ENCODE measurements at places on chromosomes 3 and 15. TPM values are rescaled to one million over a fixed set of nuclear protein-coding genes. Genes with fewer than 3 reads are reported as not detected.

Gene CAMKV
- total RNA-seq = 0.58 TPM

Gene GJD2
- not detected for total RNA-seq

Gene PRKCD
- total RNA-seq = 18.7 TPM

DNA sequence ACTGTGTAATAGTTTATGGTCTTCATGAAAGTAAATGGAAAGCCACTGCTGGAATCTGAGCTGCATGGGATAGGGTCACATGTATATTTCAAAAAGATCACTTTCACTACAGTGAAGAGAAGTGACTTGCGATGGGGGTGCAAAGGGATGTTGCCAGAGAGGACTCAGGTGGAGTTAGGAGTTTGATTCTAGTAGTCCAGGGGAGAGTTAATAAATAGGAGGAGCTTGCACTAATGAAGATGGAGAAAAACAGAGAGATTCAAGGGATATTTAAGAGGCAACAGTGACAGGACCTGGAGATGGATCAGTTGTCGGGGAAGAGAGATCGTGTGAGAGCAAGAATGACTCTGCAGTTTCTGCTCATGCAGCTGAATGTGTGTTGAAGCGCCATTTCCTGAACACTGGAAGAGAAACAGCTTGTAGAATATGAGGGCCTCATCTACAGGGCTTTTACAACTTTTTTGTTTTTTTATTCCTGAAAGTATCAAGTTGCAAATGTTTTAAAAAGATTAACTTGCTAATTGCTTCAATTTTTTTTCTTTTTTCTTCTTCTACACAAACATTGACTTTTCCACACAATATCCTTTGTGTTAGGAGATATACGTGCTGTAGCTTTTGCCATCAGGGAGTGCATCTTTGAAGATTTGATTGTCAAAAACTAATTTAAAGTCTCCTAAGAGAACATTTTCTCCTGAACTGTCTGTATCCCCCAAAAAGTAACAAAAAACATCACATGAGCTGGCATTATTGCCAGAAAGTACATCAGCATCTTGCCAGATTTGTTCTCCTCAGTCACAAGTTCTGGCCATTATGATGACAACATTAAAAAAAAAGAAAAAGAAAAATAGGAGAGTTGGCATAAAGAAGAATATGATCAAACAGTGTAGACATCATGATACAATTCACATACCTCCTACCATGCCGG lies 37.5 kb downstream of the SETMAR start:
- DNase-seq = no peak
- H3K27ac ChIP-seq = no peak overlapping the region
- no peaks in the 10 kb centered on the region for H3K36me3 ChIP-seq
- no peaks in the 10 kb centered on the region for H3K4me1 ChIP-seq
- H3K27me3 ChIP-seq = no peaks in the 10 kb centered on the region
- no peak overlapping the region for H3K4me3 ChIP-seq

- no peak for DNase-seq
- H3K4me1 ChIP-seq = peaks cover 4% of the 10 kb centered on the region
- H3K36me3 ChIP-seq = no peaks in the 10 kb centered on the region
- no peak overlapping the region for H3K27ac ChIP-seq
Observed at GRCh38 chr3:16923112-16923511, 38.4 kb downstream of the PLCL2 start.

Gene PAQR9
- total RNA-seq = 0.12 TPM

- no peak overlapping the region for H3K27ac ChIP-seq
- H3K36me3 ChIP-seq = no peaks in the 10 kb centered on the region
- H3K27me3 ChIP-seq = no peaks in the 10 kb centered on the region
- no peak for DNase-seq
Observed at GRCh38 chr3:163890661-163891060, 1187.6 kb downstream of the SI start.

DNA sequence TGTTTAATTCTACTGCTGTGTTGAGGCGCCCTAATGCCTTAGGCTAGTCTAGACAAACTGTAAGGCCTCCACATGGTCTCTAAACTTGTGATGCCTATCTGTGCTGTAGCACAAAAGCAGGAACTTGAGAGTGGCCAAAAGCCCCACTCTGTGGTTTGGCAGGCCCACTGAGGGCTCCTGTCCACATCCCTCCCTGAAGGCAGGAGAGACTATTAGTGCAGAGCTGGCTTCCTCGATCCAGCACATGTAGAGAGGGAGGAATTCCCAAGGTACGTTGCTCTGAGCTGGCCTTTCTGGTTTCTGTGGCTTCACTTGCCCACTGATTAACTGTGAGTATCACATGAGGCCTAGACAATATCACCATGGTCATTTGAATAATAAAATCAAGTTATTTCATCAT lies 90.6 kb downstream of the POLR2M start:
- peaks cover 22% of the 10 kb centered on the region for H3K27me3 ChIP-seq
- H3K4me3 ChIP-seq = no peak overlapping the region
- peaks cover 5% of the 10 kb centered on the region for H3K4me1 ChIP-seq

- H3K4me3 ChIP-seq = no peak overlapping the region
- no peak overlapping the region for H3K27ac ChIP-seq
- H3K27me3 ChIP-seq = no peaks in the 10 kb centered on the region
- H3K36me3 ChIP-seq = peaks cover 45% of the 10 kb centered on the region
- H3K4me1 ChIP-seq = no peaks in the 10 kb centered on the region
Observed at GRCh38 chr15:71167445-71168165, 52.3 kb downstream of the THSD4 start.

GRCh38 chr3:105944276-105944675 lies 75.5 kb upstream of the CBLB start:
- 0 out of 2 replicates have a peak overlapping the region, but pooled peaks have one; percentile 7 for H3K4me3 ChIP-seq
- H3K36me3 ChIP-seq = no peaks in the 10 kb centered on the region
- no peaks in the 10 kb centered on the region for H3K27me3 ChIP-seq

- no peak overlapping the region for H3K27ac ChIP-seq
- H3K36me3 ChIP-seq = no peaks in the 10 kb centered on the region
- no peaks in the 10 kb centered on the region for H3K27me3 ChIP-seq
- H3K4me3 ChIP-seq = no peak overlapping the region
- DNase-seq = no peak
Observed at GRCh38 chr3:71454512-71455403, 128.8 kb downstream of the FOXP1 start.

- H3K36me3 ChIP-seq = no peaks in the 10 kb centered on the region
- no peak overlapping the region for H3K27ac ChIP-seq
- peaks cover 5% of the 10 kb centered on the region for H3K4me1 ChIP-seq
Observed at GRCh38 chr3:27669591-27669990, 52.5 kb downstream of the EOMES start.

DNA sequence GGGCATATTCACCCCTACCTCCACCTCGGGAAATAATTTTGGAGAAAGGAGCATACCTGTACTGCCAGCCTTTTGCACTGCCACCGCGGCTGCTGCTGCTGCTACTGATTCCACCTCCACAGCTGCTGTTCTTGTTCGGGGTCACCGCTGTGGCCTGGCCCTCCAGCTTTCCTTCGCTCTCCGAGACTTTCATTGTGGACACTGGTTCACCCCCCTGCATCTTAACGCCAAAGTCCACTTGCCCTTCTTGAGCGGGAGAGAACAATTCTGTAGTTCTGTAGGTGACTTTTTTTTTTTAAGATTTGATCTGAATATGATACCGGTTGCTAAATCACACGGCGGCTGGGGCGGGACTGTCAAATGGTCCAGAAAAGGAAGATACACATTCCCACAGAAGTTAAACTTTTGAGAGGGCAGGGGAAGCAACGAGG lies 701 bp downstream of the OSBPL11 start:
- H3K27ac ChIP-seq = peak overlapping the region; percentile 34
- no peak for DNase-seq
- H3K4me3 ChIP-seq = peak overlapping the region; percentile 94
- H3K4me1 ChIP-seq = no peaks in the 10 kb centered on the region
- H3K27me3 ChIP-seq = no peaks in the 10 kb centered on the region

DNA sequence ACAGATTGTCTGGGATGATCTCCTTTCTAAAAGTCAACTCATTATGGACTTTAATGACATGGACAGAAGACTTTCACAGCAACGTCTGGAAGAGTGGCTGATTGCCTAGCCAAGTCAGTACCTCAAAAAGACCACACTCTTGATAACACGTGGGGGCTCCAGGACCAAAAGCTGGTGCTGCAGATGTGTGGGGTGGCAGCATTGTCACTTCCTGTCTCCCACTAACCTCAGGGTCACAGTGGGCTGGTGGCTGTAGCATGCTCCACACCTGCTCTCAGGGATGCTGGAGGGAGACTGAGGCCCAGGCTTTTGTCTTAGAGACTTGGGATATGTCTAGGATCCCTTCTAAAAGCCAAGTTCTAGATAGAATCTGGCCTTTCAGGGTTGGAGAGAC lies 118.1 kb downstream of the APBA2 start:
- no peaks in the 10 kb centered on the region for H3K36me3 ChIP-seq
- H3K27me3 ChIP-seq = no peaks in the 10 kb centered on the region
- DNase-seq = no peak
- no peak overlapping the region for H3K4me3 ChIP-seq
- H3K4me1 ChIP-seq = no peaks in the 10 kb centered on the region

Gene PHLDB2
- 90.1 TPM for total RNA-seq

DNA sequence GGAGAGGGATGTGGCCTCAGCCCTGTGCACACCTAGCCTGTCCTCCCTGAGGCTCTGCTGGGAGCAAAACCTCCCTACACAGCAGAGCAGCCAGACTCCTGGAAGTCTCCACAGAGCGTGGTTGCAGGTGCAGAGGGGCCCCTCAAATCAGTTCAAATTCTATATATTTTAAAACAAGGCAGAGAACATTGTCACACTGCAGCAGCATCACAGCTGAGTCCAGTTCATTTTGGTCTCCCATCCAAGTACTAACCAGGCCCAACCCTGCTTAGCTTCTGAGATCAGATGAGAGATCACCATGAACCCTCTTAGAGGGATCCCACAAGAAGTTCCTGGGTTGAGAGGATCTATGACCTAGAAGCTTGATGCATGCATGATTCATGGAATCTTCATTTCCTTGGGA lies 331.0 kb upstream of the RGMA start:
- peaks cover 22% of the 10 kb centered on the region for H3K27me3 ChIP-seq
- no peaks in the 10 kb centered on the region for H3K4me1 ChIP-seq
- no peak overlapping the region for H3K27ac ChIP-seq
- no peak for DNase-seq

Gene GOLGA8Q
- not detected for total RNA-seq

DNA sequence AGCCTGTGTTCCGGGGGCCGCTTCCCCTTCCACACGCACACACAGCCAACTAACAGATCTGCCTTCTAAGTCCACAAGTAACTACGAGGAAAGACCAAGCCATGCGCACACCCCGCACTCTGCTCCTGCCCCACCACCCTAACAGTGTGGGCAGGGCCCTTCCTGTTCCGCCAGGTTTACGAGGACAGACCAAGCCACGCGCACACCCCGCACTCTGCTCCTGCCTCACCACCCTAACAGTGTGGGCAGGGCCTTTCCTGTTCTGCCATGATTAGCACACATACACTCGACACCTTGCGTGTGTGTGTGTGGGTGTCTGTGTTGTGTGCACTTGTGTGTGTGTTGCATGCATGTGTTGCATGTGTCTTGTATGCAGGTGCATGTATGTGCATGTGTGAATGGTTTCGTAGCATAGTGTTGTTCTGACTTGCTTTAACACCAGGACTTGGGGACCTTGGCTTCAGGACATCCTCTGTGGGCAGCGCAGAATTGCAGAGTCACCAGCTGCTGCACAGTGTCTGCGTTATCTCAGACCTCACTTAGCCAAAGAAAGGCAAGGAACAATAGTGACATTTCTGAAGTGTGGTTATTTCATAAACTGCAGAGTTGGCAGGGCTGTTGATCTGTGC lies 114.4 kb downstream of the CHSY1 start:
- H3K36me3 ChIP-seq = no peaks in the 10 kb centered on the region
- no peaks in the 10 kb centered on the region for H3K4me1 ChIP-seq
- H3K27me3 ChIP-seq = no peaks in the 10 kb centered on the region
- H3K4me3 ChIP-seq = no peak overlapping the region
- no peak for DNase-seq
- no peak overlapping the region for H3K27ac ChIP-seq

All from PC-3 (cell line).